ENCODE measurements at places on chromosomes 16 and 17. TPM values are rescaled to one million over a fixed set of nuclear protein-coding genes. Genes with fewer than 3 reads are reported as not detected.

DNA sequence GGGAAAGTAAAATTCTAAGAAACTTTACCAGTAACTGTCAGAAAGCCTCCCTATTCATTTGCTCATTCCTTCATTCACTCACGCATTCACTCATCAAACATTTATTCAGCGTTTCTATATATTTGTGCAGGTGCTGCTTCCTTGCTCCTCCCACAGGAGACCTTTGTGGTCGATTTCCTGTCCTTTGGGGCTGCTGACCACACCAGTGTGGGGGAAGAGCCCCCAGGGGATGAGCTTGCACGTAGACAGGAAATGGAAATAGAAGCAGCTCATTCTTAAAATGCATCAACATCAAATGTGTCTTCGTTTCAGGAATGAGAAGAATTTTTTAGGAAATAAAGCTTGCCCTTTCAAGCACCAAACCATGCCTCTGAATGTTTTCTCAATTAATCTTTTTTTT, 9.6 kb downstream of the PIK3R6 start:
- DNase-seq: no peak

Gene TMEM238L
- total RNA-seq: not detected

DNA sequence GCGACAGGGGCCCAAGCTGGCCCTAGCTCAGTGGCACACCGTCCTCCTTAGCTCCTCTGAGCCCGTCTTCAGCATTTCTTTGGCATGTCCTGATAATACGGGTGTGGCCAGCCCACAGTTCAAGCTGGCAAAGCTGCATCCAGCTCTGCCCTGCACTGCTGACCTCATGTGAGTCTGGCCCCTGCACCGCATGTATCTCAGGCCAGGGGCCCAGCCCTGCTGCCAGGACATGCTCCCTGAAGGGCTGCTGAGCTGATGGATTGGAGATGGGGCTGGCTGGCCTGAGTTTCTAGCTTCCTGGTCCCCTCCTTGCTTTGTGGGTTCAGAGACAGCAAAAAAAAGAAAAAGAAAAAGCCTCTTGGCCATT, 2.4 kb downstream of the DOC2B start:
- DNase-seq: no peak

Gene CD300LG
- not detected for total RNA-seq

DNA sequence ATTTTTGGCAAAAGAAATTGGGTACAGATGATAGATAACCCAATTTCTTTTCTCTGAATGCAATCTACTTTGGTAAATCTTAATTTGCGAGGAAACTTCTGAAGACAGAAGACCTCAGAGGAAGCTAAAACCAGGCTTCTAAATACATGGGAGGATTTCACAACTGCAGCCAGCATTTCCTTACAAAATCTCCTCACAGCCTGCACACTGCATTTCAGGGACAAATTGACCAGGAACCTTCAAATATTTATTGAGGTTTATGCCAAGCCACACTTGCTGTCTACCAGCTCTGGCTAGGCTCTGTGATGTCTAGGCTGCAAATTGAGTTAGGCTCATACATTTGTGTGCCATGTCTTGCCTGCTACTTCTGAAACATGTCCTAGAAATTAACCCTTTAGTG, 167.3 kb upstream of the CDH5 start:
- DNase-seq: no peak

GRCh38 chr17:36728030-36728991, 126.9 kb downstream of the MRM1 start:
- DNase-seq: no peak

DNA sequence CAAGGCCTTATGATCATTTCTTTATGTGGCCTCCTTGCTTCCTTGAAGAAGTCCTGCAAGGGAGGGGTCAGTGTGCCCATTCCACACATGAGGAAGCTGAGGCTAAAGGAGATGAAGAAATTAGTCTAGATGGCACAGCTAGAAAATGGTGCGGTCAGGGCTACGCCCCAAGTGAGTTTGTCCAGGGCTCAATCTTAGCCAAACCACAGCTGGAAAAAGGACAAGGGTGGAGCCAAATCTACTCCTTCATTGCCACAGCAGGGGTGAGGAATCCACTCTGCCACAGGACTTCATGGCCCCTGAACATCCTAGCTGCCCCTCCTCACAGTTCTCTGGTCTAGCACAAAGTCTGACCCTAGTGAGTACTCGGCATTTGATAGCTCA, 16.2 kb downstream of the BEAN1 start:
- no peak for DNase-seq

DNA sequence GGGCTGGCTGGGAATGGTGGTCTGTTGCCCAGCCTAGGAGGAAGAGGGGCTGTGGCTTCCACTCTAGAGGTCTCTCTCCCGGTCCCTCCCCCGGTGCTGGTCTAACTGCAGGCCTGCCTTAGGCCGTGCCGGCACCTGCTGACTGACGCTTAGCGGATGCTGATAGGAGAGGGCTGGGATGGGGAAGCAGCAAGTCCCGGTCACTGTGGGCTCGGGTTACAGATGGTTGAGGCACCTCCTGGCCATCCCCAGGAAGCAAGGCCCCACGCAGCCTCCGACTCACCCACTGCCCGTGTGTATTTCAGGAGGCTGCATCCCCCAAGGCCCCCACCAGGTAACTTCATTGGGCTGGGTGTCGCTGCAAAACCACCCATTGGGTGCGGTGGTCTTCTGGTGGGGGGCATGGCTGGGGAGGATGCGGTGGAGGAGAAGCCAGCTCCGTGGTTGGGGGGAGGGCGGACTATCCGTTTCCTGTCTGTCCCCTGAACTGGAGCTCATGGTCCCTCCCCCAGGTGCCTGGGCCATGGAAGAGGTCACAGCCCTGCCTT, 278.9 kb downstream of the SEC14L1 start:
- no peak for DNase-seq

Gene ABCC11
- total RNA-seq: 0.29 TPM

Gene RSKR
- 22.5 TPM for total RNA-seq

GRCh38 chr16:85486256-85486915, 126.7 kb upstream of the GSE1 start:
- no peak for DNase-seq

GRCh38 chr17:81365601-81366585, 29.4 kb upstream of the BAHCC1 start:
- DNase-seq: no peak

DNA sequence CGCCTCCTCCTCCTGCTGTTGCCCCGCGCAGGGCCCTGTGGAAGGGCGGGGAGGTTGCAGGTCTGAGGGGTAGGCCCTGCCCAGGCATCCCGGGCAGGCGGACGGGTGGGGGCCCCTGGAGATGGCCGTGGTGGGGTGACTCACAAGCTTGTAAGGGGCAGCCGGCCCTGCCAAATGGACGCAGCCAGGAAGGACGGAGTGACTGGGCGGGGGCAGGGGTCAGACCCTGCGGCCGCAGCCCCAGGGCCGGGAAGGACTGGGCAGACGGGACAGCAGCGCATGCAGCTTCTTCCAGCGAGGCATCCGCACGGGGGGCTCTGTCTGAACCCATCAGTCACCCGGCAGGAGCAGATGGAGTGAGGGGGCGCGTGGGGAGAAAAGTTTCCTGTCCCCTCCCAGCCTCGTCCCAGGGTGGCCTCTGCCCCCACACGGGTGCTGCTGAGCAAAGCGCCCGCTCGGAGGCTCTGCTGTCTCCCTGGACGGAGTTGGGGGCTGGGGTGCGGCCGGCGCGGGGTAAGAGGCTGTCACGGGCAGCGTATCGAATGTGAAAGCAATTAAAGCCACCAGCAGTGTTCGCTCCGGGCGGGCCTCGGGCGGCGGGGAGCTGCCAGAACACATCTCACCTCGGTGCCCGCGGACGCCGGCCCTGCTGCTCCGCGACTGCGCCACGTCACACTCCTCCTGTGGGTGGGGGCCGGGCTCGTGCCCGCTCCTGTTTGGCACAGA, 5.4 kb upstream of the PRR35 start:
- DNase-seq: no peak

Gene TPSAB1
- 1.2 TPM for total RNA-seq

Gene TBC1D3I
- 0.30 TPM for total RNA-seq

Gene CLEC10A
- total RNA-seq: not detected

Gene KLHL10
- not detected for total RNA-seq

DNA sequence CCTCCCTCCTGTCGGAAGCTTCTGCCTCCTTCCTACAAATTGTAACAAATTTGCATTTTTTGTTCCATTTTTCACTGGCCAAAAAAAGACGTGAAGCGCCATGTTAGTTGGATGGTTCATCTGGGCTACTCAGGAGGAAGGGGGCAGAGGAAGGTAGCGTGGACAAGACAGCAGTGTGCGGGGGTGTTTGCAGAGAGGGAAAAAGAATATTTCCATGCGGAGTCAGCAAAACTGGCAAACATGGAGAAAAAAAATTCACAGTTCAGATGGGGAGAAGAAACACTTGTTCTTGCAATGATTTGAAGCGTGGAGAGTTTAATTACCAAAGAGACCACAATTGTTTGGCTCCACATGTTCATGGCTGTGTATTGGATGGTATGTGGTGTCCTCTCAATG, 138.8 kb upstream of the ERCC4 start:
- no peak for DNase-seq

Gene KRT32
- not detected for total RNA-seq

DNA sequence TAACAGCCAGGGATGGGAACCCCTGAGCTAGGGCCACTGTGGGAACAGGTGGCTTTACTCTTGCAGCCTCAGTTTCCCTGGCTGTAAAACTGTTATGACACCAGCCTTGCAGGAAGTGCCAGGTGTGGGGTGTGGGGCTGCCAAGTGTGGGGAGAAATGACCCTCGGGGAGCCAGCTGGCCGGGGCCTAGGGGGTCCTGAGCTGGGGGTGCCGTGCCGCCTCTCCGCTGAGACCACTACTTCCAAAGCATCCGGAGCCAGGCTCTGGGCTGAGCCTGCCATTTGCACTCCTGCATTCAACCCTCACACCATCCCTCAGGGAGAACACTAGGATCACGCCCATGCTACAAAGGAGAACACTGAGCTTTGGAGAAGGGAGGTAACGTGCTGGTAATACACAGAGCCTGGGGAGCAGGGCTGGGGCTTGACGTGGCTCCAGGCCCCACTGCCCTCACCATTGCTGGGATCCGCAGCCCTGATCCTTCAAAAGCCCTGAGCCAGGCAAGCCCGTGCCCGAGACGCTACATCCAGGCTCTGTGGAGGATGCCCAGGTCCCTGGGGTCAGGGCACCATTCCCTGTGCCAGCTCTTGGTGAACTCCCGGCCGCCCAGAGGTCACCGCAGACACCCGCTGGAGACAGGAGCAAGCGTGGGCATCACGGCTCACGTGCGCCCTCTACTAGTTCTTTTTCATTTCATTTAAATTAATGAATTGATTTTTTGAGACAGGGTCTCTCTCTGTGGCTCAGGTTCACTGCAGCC, 28.8 kb upstream of the GINS2 start:
- DNase-seq: no peak

GRCh38 chr16:54244061-54244886, 42.3 kb downstream of the IRX3 start:
- DNase-seq: no peak

- DNase-seq: no peak
These were observed 47.5 kb downstream of the FOXL1 start for GRCh38 chr16:86625821-86626220.

Gene TRAF7
- total RNA-seq: 54.3 TPM

Gene TBC1D3G
- not detected for total RNA-seq

Gene SSTR5
- not detected for total RNA-seq

Gene EME2
- 50.6 TPM for total RNA-seq

Gene KRTAP9-2
- total RNA-seq: not detected

DNA sequence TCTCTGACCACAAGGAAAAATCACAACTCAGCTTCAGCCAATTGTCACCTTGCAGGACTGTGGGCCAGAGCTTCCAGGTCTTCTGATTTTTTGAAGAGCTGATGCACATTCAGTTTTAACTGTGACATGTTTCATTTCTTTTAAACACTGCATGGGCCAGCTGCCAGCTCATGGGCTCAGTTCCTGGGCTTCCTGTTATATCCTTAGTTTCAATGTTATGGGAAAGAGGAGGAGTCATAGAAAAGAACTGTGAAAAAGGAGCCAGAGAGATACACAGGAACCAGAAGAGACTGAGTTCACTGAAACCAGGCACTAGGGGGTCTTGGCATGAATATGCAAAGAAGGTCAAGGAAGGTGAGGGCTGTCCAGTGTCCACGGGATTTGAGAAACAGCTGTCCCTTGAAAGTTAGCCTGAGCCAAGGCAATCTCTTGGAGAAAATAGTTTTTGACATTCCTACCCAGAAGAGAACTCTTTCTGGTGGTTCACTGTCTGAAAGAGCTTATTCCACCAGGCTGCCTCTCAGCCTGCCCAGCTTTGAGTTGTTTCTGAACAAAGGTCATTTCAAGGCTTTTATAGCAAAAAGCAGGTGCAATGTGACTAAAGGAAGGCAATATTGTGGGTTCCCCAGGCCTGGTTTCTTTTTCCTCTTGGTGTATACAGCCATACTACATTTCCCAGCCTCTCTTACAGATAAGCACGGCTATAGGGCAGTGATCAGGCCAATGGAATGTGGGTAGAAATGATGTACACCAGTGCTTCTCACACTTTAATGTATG, 10.5 kb downstream of the PDILT start:
- DNase-seq: no peak

GRCh38 chr17:73431401-73432205, 119.8 kb upstream of the CDC42EP4 start:
- no peak for DNase-seq

DNA sequence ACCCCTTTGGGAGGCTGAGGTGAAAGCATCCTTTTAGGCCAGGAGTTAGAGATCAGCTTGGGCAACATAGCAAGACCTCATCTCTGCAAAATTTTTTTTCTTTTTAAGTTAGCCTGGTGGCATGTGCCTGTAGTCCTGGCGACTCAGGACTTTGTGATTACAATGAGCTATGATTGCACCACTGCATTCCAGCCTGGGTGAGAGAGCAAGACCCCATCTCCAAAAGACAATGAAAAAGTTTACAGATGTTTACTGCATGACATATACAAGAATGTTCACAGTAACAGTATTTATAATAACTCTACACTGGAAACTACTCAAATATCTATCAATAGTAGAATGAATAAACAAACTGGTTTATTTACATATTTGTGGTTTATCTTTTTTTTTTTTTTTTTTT, 33.1 kb upstream of the CCL22 start:
- DNase-seq: no peak

- no peak for DNase-seq
These were observed 22.8 kb downstream of the COX11 start for GRCh38 chr17:54945671-54946070.

Gene HOXB1
- total RNA-seq: not detected

DNA sequence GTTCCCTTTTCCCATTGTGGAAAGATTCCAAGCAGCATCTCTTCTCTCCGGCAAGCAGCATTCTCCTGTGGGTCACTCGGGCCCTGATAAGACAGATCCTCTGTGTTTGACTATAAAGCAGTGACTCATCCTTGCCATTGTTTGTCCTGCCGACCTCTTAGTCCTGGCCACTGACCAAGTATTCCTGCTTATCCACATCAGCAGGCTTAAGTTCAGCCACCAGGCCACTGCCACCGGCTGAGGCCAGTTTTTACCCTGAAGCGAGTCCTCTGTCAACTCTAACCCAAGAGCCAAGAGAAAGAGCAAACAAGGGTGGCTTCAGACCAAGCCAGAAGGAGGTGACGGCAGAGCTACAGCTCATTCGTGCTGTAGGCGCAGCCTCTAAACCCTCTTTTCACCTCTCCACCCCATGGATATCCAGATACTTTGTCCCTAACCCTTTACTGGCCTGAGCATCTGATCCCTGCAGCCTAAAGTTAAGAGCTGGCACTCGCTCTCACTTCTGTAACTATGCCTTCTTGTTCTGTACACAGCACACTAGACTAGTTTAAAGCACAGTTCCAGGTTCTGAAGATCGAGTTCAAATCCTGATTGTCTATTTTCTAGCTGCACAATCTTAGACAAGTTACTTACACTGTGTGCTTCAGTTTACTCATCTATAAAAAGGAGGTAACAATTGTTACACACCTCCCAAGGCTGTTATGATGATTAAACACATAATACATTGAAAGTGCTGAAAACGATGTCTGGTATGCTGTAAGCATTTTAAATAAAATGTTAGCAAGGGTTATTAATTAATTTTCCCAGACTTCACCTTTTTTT, 31.0 kb downstream of the SOX9 start:
- DNase-seq: no peak

GRCh38 chr17:16286009-16286946, 67.0 kb downstream of the CENPV start:
- DNase-seq: peak; percentile 72

All from T-cell (primary cell).